Fibroblast of upper back skin (primary cell): ENCODE measurements at places on chromosomes 11 and 22.

DNA sequence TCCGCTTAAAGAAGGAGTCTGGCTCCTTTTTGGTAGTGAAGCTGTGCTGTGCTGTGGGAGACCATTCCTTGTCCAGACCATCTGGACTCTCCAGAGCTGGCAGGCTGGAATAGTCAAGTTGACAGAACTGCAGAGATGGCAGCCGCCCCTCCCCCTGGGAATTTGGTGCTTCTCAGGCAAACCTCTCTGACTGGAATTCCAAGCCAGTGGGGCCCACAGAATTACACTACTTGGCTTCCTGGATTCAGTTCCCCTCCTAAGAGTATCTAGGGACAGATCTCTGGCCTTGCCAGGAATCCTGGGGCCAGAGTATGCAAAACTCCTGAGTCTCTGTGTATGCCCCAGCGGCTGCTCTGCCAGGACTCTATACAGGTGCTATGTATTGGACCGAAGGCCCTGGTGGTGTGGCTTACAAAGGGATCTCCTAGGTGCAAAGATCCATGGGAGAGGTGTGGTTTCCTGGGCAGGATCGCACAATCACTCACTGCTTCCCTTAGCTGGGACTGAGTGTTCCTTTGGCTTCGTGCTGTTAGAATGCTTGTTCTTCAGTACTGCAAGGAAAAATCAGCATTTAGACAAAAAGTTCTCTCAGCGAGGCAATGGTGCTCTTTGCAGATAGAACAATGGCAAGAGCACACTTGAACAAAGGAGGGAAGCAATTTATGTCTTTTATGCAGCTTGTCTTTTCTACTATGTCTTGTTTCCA, 86.8 kb downstream of the PRMT3 start:
- DNase-seq = no peak

- peak; percentile 42 for DNase-seq
Observed at GRCh38 chr11:115924744-115925567, 420.7 kb upstream of the CADM1 start.

DNA sequence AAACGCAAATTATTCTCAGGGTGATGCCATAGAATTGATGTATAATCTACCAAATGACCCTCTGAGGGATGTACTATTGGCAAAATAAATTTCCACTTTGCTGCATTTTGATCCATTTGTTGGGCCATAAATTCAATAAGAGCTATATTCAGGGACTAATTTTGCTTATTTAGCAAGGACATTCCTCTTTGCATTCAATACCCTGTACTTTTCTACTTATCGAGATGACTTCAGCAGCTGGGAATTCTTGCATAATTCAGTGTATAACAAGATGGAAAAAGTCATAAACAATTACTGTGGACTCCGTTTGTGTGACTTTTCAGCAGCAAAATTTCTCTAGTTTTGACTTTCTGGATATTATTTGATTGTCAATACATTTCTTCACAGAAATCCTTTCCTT, 744.7 kb upstream of the CCDC179 start:
- DNase-seq = no peak

DNA sequence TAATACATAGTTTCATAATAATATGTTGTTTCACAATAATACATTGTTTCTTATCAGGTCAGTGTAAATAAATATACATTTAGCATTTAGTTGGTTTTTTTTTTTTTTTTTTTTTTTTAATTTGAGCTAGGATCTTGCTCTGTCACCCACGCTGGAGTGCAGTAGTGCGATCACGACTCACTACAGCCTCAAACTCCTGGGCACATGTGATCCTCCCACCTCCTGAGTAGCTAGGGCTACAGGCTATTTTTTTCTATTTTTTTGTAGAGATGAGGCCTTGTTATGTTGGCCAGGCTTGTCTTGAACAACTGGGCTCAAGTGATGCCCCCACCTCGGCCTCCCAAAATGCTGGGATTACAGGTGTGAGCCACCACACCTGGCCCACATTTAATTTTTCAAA, 43.5 kb downstream of the MIAT start:
- DNase-seq = no peak

- DNase-seq = no peak
Observed at GRCh38 chr22:49815641-49816091, 12.0 kb downstream of the BRD1 start.

GRCh38 chr11:94924612-94925011, 48.7 kb downstream of the CWC15 start:
- DNase-seq = no peak

DNA sequence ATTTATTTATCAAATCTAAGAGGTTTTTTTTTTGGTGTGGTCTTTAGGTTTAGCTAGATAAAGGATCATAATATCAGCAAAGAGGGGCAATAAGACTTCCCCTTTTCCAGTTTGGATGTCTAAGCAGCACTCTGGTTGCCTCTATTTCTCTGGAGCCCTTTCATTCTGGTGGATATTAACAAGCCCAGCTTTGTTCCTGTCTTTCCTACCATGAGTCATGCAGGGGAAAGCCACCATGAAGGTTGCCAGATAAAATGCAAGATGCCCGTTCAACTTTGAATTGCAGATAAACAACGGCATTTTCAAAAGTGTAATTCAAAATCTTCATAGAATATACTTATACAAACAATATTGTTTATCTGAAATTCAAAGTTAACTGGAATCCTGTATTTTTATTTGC, 143.6 kb downstream of the ADAMTS15 start:
- no peak for DNase-seq

- no peak for DNase-seq
Observed at GRCh38 chr11:74777877-74778276, 29.2 kb downstream of the RNF169 start.

GRCh38 chr11:130206141-130206540, 46.6 kb downstream of the ST14 start:
- no peak for DNase-seq

GRCh38 chr11:34259087-34259486, 98.7 kb downstream of the ABTB2 start:
- no peak for DNase-seq

DNA sequence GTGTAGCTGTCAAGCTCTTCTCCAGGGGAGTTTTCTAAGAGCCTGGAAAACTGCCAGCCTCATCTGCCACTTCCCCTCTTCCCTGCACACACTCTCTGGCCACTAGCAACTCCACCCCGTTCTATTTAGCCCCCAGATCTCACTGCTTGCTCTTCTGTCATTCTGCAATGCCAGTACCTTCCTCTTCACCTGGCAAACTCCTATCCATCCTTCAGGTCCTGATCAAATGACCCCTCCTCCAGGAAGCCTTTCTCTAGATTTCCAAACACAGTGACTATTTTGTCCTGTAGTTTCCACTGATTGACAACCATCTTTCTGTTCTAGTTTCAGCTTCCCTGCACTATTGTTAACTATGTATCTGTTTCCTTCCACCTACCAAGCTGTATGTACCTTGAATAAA, 437.7 kb downstream of the SOX6 start:
- DNase-seq = no peak

- DNase-seq = peak; percentile 39
Observed at GRCh38 chr11:86570020-86570419, 102.4 kb downstream of the ME3 start.

- DNase-seq = peak; percentile 37
Observed at GRCh38 chr11:121889186-121889585, 226.8 kb downstream of the BLID start.

- no peak for DNase-seq
Observed at GRCh38 chr11:121441521-121441920, 10.6 kb upstream of the SORL1 start.
